Central memory CD4-positive, alpha-beta T cell (primary cell): ENCODE measurements at places on chromosomes 6 and 20.

DNA sequence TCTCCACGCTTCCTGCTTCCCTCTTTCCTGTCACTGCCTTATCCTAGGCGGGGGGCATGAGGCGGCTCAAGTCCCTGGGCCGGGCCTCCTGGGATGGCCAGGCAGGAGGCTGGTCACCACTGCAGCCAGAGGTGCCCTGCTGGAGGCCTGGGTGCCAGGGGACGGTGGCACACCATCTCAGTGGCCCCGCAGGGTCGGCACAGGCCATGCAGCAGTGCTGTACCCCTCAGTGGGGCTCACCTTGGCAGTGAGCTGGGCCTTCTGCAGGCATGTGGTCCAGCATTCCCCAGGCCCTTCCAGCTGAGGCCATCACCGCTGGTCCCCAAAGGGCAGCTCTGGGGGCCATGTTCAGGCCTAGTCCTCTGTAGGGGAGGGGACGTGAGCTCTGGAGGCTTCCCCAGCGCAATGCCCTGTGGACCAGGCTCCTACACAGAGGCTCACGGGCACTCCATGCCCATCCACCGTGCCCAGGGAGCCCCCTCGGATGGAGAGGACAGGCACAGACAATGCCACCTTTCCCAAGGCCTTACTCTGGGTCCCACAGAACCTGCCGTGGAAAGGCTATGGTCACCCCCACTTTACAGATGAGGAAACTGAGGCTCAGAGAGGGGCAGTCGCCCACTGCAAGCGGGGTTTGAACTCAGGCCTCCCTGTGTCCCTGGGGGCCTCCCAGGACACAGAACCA is 123.8 kb downstream of the TAF4 start:
- no peak for DNase-seq

GRCh38 chr6:6402591-6402990 is 82.1 kb upstream of the F13A1 start:
- no peak for DNase-seq

DNA sequence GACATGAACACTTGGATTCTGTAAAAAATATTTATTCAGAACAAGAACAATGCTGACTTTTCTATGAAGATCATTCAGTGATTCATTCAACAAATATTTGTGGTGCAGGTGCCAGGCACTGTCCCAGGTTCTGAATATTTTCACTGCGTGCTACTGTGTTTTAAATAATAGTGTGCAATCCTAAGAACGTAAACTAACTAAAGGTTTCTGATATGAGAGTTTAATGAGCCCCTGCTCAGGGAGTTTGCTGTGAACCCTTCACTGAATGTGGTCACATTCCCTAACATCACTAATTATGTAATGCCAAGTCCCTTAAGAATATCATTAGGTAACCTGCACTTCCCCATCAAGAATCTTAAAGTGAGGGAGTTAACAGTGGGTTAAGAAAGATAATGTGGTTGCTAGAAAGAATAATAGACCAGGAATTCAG is 1.7 kb upstream of the TMEM170B start:
- DNase-seq: no peak

- peak; percentile 74 for DNase-seq
Observed at GRCh38 chr6:31441365-31442267, 38.2 kb downstream of the MICA start.

GRCh38 chr20:420166-420620 is 12.1 kb downstream of the RBCK1 start:
- no peak for DNase-seq

DNA sequence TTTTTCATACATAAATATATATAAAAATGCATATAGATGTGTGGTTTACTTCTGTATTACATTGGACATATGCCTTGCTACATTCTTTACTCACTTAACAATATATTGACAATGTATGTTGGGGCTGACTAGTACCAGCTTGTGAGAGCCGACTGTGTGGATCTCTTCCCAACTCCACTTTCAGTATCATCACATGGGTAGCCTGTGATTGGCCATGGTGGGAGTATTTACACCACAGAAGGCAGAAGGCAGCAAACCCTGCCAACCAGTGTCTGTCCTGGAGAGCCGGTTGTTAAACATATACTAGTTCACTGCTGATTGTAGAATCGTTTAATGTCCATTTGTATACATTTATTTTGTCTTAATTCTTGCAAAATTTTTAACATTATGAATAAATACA is 638.7 kb downstream of the DHX35 start:
- DNase-seq: no peak
